Activated T-helper 2 cell treated with anti-CD3 and anti-CD28 coated beads, Interferon-gamma antibody, Interleukin-2, Interleukin-4, amounts not matched to agents 10 μg/mL and 5 μg/mL and 100 μg/mL, durations not matched to agents 14 hours and 24 hours and 36 hours (primary cell): ENCODE measurements at places on chromosomes 5 and 9. TPM values are rescaled to one million over a fixed set of nuclear protein-coding genes. Genes with fewer than 3 reads are reported as not detected.

Gene AKNA
- 152 TPM in 2 replicates for total RNA-seq

Gene TPM2
- total RNA-seq, result 4.1 and 4.6 TPM in 2 replicates

Gene GABBR2
- not detected in 2 replicates for total RNA-seq

Gene C5orf46
- total RNA-seq, result not detected in 2 replicates

Gene KIF4B
- 0.07 TPM in 1 of 2 replicates, not detected in the other for total RNA-seq

- no peaks in the 10 kb centered on the region for H3K36me3 ChIP-seq
- no peaks in the 10 kb centered on the region for H3K27me3 ChIP-seq
- H3K27ac ChIP-seq, result no peak overlapping the region
- no peak for DNase-seq
- no peaks in the 10 kb centered on the region for H3K4me1 ChIP-seq
- H3K4me3 ChIP-seq, result no peak overlapping the region
These were observed 126.4 kb downstream of the SPOCK1 start for GRCh38 chr5:137372773-137373160.

DNA sequence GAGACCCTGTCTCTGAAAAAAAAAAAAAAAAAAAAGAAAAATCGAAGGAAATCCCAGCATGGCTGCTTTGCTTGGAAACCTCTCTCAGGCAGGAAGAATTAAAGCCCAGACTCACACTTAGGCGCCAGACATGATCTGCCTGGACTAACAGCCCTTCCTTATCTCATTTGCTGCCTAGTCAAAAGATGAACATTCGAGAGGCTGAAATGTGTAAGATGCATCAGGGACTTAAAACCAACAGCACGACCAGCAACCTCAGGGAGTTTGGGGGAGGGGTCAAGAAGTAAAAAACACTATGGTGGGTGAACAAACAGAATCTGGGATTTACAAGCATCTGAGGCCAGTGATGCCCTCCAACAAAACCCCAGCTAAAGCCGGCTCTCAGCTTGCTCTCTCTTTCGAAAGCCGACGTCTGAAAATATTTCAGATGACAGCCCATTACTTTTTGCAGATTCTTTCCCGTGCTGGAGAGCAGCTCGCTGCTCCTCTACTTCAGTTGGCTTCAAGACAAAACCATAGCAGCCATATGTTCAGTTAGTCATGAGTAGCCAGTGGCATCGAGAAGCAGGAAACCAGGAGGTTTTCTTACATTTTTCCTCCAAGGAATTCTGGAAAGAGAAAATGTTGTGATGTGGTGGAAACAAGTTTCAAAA, 249.9 kb downstream of the MARCHF11 start:
- H3K27ac ChIP-seq, result no peak overlapping the region
- no peak for DNase-seq
- no peaks in the 10 kb centered on the region for H3K4me1 ChIP-seq
- H3K4me3 ChIP-seq, result no peak overlapping the region
- no peaks in the 10 kb centered on the region for H3K27me3 ChIP-seq

- H3K27ac ChIP-seq, result no peak overlapping the region
- H3K27me3 ChIP-seq, result peaks cover 28% of the 10 kb centered on the region
- H3K36me3 ChIP-seq, result no peaks in the 10 kb centered on the region
- no peak overlapping the region for H3K4me3 ChIP-seq
- DNase-seq, result no peak
These were observed 83.7 kb downstream of the HRH2 start for GRCh38 chr5:175741556-175741955.

GRCh38 chr5:93884254-93884653, 142.9 kb upstream of the POU5F2 start:
- H3K36me3 ChIP-seq, result no peaks in the 10 kb centered on the region
- H3K27me3 ChIP-seq, result no peaks in the 10 kb centered on the region
- H3K4me1 ChIP-seq, result peaks cover 11% of the 10 kb centered on the region
- no peak for DNase-seq
- H3K27ac ChIP-seq, result no peak overlapping the region
- no peak overlapping the region for H3K4me3 ChIP-seq

- no peak for DNase-seq
- no peaks in the 10 kb centered on the region for H3K27me3 ChIP-seq
- H3K4me3 ChIP-seq, result peak overlapping the region; percentile 94
- peaks cover 67% of the 10 kb centered on the region for H3K36me3 ChIP-seq
- peaks cover 28% of the 10 kb centered on the region for H3K4me1 ChIP-seq
These were observed 1.1 kb downstream of the MAML1 start for GRCh38 chr5:179733772-179734126.

DNA sequence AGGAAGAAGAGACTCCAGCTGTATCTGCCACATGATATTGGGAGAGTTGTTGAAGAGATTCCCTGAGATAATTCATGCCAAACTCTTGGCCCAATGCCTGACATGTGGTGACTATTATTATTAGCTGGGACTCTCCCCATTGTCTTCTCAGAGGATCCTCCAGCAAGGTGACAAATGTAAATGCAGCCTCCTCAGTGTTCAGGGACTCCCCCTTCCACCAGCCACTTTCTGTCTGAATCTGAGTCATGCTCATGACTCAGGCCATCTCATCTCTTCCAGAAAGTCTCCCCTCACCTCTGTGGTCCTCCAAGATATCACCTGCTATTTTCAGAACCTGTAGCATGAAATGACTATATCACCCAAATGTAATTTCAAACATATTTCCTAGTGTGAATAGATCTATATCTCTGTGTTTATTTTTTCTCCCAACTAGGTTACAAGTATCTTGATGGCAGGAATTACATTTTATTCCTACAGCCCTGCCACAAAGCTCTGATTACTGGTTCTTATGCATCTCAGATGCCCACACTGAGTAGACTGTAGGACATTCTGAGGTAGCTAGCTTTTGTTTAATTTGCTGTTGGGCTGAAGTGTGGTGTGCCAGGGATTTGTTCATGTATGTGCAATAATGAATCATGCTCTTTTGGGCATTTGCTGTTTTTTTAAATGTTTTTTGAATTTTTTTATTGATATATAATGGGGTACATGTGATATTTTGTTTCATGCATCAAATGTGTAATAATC, 126.6 kb upstream of the IL12B start:
- peaks cover 60% of the 10 kb centered on the region for H3K27me3 ChIP-seq
- H3K4me3 ChIP-seq, result no peak overlapping the region
- peaks cover 41% of the 10 kb centered on the region for H3K4me1 ChIP-seq
- peak; percentile 36 for DNase-seq
- peak overlapping the region; percentile 1 for H3K27ac ChIP-seq

DNA sequence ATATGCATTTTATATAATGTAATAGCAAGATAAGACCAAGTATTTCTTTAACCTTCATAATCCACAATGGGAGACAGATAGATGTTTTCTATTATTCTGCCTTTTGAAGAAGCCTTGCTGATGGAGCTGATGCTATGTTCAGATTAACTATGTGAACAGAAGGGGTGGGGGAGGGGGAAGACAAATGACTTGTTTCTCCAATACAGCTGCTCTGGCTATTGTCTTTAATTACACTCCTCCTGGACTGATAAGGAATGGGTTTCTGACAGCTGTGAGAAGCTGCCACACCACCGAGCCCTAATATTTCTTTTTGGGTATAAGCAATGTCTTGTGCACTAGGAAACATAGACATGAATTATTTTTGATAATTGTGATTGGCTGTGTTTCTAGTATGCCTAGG, 62.0 kb downstream of the CAVIN4 start:
- no peaks in the 10 kb centered on the region for H3K36me3 ChIP-seq
- H3K27ac ChIP-seq, result no peak overlapping the region
- DNase-seq, result no peak
- no peak overlapping the region for H3K4me3 ChIP-seq

GRCh38 chr5:74028976-74029375, 403.0 kb downstream of the ARHGEF28 start:
- no peak overlapping the region for H3K4me3 ChIP-seq
- no peaks in the 10 kb centered on the region for H3K36me3 ChIP-seq
- H3K4me1 ChIP-seq, result no peaks in the 10 kb centered on the region
- H3K27me3 ChIP-seq, result peaks cover 7% of the 10 kb centered on the region
- DNase-seq, result no peak

DNA sequence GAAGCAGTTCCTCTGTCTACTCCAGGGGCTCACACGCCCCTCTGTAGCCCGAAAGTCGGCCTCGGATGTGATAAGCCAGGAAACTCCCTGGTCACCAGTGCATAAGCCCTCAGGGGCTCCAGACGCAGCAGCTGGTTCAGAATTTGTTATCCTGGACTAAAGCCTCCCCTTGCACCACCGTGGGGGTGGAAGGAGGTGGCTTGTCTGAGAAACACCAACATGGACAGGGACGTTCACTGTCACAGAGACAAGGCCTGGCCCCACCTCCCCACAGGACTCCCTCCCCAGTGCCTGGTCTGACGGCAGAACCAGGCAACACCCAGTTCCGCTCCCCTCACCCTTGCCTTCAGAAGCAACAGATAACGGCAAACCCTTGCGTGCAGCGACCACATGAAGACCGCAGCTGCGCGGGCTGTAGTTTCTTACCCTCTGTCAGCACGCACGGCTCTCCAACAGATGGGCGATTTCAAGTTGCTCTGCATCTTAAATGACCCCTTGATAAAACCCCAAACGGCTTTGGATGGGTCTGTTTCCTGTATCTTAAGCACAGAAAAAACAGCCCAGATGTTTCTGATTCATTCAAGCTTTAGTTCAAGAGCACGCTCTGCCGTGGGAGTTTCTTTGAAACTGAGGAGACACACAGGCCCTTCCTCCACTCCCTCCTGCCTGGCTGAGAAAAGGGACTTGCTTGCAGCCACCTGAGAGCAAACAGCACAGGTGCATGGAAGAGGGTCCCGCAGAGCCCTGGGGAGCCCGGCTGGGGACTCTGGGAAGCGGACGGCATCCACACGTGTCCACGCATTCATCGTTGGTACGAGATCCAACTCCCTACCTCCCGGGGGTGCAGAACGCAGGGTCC, 44.7 kb upstream of the NKD2 start:
- H3K27ac ChIP-seq, result peak overlapping the region; percentile 97
- peak overlapping the region; percentile 75 for H3K4me3 ChIP-seq
- peaks cover 1% of the 10 kb centered on the region for H3K27me3 ChIP-seq
- H3K36me3 ChIP-seq, result peaks cover 26% of the 10 kb centered on the region
- H3K4me1 ChIP-seq, result peaks cover 57% of the 10 kb centered on the region

DNA sequence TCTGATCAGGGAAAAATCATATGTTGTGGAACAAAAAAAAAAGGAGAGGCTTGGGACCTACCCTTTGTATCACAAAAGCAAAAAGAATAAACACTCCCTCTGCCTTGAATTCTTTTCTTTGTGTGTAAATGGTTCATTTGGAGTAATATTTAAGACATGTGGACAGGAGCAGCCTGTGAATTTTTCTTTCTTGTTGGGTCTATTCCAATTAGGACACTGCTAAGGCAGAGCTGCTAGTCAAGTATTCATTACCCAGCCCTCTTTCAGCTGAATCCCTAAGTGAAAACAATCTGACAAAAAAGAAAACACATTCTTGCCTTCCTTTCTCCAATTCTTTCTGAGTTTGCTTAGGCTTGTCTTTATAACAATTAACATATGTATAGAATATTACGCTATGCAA, 330.0 kb downstream of the EBF1 start:
- H3K4me3 ChIP-seq, result no peak overlapping the region
- DNase-seq, result no peak

DNA sequence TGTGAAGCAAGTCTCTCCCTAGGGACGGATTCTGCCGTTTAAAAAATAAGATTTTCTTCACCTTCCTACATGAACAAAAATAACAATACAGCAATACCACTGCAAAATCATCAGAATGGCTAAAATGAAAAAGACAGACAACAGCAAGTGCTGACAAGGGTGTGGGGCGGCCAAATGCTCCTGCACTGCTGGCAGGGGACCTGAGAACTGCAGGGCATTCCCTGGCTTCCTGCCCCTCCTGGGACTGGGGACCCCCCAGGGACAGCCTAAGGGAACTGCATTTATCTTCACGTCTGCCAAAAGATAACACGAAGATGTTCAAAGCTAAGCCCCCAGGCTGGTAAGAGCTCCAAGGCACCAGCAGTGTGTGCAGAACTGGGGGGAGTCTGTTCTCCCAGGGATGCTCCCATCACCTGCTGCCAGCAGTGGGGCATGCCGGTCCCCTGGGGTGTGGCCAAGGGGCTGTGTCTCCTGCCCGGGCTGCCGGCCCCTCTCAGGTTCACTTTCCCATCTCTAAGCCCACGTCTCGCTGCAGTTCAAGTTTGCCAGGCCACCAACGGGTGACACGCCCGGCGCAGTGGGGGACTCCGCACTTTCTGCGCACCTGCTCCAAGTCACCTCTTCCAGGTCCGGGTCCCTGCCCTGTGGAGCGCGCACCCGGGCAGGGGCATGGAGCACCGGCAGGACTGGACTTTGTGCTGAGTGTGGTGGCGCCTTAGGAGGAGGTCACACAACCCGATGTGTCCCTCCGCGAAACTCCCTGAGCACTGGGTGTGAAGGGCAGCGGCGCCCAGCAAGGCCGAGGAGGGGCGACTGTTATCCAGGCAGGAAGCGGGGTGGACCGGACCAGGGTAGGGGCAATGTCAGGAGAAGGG, 4.5 kb upstream of the EGFL7 start:
- DNase-seq, result no peak
- H3K36me3 ChIP-seq, result no peaks in the 10 kb centered on the region
- H3K4me1 ChIP-seq, result no peaks in the 10 kb centered on the region
- H3K27me3 ChIP-seq, result peaks cover 23% of the 10 kb centered on the region
- no peak overlapping the region for H3K27ac ChIP-seq

DNA sequence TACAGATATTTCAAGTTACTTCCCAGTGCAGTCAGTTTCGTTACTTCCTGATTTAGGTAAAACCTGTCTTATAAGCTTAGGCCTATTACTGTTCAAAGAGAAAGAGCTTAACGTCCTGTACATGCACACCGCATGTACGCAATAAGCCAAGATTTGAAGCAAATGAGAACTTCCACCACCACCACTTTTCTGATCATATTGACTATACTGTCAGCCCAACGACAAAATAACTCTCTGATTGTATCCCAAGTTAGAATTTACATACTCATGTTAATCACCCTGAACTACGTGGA, 5.1 kb downstream of the NFIB start:
- no peak overlapping the region for H3K27ac ChIP-seq
- no peak for DNase-seq
- H3K4me1 ChIP-seq, result peaks cover 7% of the 10 kb centered on the region
- H3K27me3 ChIP-seq, result peaks cover 65% of the 10 kb centered on the region
